CD4-positive, alpha-beta T cell treated with Interleukin-4 for 1 hour (primary cell): ENCODE measurements at places on chromosomes 12 and 14.

DNA sequence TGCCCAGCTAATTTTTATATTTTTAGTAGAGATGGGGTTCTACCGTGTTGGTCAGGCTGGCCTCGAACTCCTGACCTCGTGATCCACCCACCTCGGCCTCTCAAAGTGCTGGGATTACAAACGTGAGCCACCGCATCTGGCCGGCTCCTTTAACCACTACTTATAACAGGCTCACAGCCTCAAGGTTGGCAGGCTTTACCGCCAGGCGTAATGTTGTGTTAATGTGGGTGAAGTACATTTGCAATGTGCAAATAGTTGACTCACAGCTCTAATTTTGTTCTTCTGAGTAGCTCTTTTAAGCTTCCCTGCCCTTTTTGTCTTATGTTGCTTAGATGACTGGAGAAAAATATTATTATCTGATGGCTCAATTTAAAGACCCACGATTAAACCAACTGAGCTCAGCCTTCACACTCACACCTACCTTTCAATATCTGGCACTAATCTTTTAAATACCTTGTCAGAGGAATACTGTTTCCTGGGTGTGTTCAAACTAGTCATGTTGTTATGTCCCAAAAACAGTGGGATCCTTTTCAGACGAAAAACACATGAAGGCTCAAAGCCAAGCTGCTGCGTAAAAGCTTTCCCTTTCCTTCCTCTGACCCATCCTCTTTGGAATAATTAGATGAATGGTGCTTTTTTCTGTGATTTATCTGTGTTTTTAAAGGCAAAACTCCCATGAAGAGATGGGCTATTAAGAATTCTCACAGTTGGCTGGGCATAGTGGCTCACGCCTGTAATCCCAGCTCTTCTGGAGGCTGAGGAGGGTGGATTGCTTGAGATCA is 57.2 kb upstream of the USP44 start:
- no peak for DNase-seq

DNA sequence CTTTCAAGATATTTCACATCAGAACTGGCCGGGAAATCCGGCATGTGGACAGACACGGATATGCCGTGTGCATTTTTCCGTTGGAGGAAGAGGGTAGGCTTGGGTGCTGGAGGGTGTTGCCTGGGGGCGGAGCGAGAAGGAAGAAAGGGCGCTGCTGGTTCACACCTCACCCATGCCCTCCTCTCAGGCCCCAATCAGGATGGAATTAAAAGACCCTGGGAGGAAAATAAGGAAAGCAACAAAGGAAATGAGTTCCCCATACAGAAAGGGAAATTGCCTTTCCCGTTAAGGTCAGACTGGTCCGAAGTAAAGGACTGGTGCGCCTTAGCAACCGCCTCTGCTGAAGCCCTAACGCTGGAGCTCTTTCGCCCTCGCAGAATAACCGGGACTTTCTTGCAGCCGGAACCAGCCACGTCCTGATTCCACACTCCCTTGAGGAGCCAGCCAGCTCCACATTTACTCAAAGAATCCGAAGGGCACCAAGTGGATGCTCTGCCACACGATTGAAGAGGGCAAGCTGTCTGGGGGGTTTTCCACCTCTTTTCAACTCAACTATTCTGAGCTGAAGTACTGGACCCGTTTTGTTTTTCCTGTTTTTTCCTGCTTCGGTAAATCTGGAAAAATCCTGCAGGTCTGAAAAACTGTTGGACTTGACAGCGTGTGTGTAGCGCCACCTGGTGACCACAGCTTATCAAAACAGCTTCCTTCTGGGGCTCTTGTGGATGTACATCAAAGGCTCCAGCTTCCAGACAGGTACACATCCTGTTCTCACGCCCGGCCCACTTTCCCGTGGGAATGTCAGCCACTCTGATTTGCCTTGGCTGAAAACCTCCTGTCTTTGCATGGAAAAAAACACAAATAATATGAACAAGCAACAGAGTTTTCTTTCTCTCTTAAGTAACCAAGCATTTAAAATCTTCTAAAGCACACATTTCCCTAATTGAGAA is 37.6 kb upstream of the BCL2L14 start:
- peak; percentile 76 for DNase-seq

- no peak for DNase-seq
These were observed 59.2 kb downstream of the CCNK start for GRCh38 chr14:99540196-99541032.

DNA sequence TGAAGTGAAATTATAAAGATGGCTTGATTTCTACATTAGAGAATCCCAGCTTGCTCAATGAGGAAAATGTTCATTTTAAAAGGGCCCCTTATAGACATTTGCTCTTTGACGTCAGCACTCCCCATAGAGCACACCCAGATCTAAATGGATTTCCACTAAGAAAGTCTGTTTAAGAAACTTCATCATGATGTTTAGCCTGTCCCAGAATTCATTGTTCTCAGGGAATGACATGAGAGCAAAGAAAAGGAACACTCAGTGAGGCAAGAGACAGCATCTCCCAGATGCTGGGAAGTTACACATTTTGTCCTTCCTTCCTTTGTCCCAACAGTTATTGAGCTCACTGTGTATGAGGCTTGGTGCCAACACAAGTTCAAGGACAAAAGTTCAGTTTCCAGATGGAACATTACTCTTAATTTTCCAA is 4.9 kb downstream of the PHLDA1 start:
- DNase-seq: no peak

- no peak for DNase-seq
These were observed 4.7 kb upstream of the TUBA1C start for GRCh38 chr12:49260166-49260565.

DNA sequence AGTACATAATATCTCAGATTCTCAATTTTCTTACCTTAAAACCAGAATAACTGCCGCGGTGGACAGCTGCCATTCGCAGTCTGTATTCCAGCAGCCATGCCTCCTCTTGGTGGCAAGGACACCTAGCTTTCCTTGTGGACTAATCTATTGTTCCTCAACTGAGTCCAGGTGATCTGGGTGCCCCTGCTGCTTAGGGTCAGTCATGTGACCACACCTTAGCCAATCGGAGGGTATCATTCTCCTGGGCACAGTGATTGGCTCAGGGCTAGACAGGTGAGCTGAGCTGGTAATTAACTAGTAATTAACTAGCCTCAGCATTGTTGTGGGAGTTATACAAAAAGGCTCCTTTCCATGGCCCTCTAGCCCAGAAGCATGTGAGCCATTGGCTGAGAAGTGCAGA is 55.0 kb downstream of the RIMBP2 start:
- no peak for DNase-seq

GRCh38 chr12:78204926-78205325 is 374.2 kb downstream of the NAV3 start:
- no peak for DNase-seq

- no peak for DNase-seq
These were observed 42.9 kb downstream of the FBXL14 start for GRCh38 chr12:1551496-1551895.

DNA sequence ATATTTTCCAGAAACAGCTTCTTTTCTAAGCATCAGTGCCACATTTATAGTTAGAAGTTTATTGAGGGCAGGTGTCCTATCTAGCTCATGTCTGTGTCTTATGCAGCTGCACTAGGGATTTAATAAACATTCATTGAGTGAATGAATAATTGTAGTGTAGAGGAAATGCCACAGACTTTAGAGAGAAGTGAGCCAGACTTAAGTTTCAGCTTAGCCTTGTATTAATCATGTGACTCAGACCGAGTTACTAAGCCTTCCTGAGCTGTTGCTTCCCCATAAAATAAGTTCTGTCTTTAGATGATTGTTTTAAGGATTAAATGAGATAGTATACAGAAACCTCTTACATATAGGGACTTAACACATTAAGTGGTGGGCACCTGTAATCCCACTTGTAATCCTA is 236.1 kb upstream of the DDHD1 start:
- no peak for DNase-seq

DNA sequence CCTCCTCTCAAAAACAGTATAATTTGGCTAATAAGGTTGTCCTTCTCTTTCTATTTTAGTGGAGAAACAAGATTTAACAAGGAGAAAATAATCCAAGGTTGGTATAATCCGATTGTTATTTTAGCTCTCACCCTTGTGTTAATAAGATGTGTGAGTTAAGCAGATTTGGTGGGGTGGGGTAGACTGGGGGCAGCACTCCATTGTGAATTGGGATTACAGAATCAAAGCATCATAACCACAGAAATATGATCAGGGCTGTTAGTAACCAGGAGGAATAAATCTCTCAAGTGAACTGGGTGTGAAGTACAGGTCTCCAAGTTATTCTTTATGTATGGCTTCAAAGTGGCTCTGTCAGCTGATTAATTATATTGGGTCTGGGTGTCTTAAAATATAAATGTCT is 10.2 kb downstream of the TIGAR start:
- no peak for DNase-seq

GRCh38 chr14:65444230-65444629 is 31.7 kb downstream of the FUT8 start:
- no peak for DNase-seq

GRCh38 chr14:103923863-103924262 is 4.4 kb upstream of the TDRD9 start:
- DNase-seq: no peak

DNA sequence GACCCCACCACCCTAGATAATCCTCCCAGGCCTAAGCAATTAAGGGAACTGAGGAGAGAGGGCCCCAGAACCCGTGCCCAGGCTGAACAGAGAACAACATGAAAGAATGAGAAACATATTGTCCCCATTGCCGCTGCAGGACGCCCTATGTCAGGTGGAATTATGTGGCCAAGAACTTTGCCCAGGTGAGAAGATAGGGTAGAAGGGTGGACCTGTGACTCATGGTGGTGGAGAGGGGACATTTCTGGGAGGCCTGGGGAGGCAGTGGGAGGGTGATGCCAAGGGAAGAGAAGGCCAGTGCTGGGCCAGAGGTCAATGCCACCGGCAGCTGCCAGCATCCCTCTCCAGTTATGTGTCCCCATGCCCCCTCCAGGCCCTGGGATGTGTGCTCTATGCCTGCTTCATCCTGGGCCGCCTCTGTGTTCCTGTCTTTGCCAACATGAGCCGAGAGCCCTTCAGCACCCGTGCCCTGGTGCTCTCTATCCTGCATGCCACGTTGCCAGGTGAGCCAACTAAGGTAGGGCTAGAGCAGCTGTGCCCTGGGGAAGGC is 15.5 kb downstream of the SOAT2 start:
- DNase-seq: no peak

- DNase-seq: no peak
These were observed 113.0 kb downstream of the MED13L start for GRCh38 chr12:116164250-116165035.
